ENCODE measurements at places on chromosomes 6 and 20. TPM values are rescaled to one million over a fixed set of nuclear protein-coding genes. Genes with fewer than 3 reads are reported as not detected.

The NRM gene
- 1.5 TPM for total RNA-seq

The CABLES2 gene
- 3.7 TPM for total RNA-seq

The ZNF334 gene
- 17.5 TPM for total RNA-seq

The HUS1B gene
- total RNA-seq: 0.74 TPM

The PDE7B gene
- total RNA-seq: 2.5 TPM

The METTL24 gene
- total RNA-seq: 0.98 TPM

The TINAG gene
- 0.25 TPM for total RNA-seq

The GJA1 gene
- 53.6 TPM for total RNA-seq

The CD109 gene
- 3.0 TPM for total RNA-seq

The CSNK2B gene
- total RNA-seq: 55.8 TPM

The APOM gene
- total RNA-seq: 0.98 TPM

The NRSN1 gene
- total RNA-seq: 28.8 TPM

The SPO11 gene
- not detected for total RNA-seq

The SNX9 gene
- 11.6 TPM for total RNA-seq

The CTAGE9 gene
- not detected for total RNA-seq

The BCAS4 gene
- 10.1 TPM for total RNA-seq

Data from temporal lobe (tissue), 4 donors.